ENCODE measurements at places on chromosomes 5 and 9.

- no peak for DNase-seq
Measured at GRCh38 chr9:16679327-16679821, 191.1 kb downstream of the BNC2 start.

DNA sequence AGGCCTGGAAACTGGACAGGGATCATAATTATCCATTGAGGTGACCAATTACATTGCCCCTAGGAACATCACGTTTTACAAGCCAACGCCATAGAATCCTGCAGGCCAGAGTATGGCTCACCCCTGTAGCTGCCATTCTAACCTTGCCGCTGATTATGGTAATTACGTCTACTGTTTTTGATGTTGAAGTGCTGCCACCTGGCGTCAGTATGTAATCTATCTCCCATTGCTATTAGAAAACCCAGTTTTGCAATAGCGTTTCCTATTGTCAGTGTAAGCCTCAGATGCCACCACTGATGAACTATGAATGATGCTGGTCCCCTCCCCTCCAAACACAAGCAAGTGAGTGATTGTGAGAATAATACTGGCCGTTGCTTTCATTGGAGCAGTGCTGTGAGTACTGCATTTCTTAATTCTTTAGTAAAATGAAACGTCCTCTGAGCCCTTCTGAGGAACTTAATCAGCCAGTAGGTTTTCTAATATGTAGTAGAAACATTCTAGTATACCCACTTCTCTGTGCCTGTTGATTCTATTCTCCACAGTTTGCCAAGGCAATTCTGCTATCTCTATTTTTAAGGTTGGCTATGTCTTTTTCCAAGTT lies 100.5 kb upstream of the NMUR2 start:
- DNase-seq, result no peak

GRCh38 chr5:116622375-116623050 lies 47.9 kb upstream of the SEMA6A start:
- DNase-seq, result no peak

DNA sequence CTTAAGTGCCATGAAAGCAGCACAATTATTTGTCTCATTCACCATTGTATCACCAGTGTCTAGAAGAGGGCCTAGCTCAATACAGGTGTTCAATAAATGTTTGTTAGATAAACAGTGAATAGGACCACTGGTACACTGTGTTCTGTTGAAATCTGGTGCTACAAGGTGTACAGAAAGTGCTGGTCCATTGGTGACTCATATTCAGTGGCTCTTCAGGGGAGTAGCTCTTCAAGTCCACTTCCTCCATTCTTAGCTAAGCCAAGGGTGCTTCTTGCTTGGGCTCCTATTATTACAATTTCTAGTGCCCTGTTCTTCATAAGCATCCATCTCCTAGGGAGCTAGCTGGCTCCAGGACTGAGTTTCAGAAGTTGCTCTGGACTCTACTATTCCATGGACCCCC lies 6.4 kb upstream of the FCHO2 start:
- no peak for DNase-seq

- no peak for DNase-seq
Measured at GRCh38 chr5:106019261-106019660, 1651.5 kb downstream of the EFNA5 start.

Measured in AG04449 (cell line).